ENCODE measurements at places on chromosomes 13 and 19. TPM values are rescaled to one million over a fixed set of nuclear protein-coding genes. Genes with fewer than 3 reads are reported as not detected.

The KCNN4 gene
- total RNA-seq: 71.7 TPM

The SIGLEC5 gene
- total RNA-seq: not detected

The CD33 gene
- 23.7 TPM for total RNA-seq

The MADCAM1 gene
- 0.81 TPM for total RNA-seq

The LILRB2 gene
- total RNA-seq: not detected

The ATP4B gene
- not detected for total RNA-seq

The SPATA13 gene
- total RNA-seq: 55.4 TPM

The WDR87 gene
- total RNA-seq: not detected

DNA sequence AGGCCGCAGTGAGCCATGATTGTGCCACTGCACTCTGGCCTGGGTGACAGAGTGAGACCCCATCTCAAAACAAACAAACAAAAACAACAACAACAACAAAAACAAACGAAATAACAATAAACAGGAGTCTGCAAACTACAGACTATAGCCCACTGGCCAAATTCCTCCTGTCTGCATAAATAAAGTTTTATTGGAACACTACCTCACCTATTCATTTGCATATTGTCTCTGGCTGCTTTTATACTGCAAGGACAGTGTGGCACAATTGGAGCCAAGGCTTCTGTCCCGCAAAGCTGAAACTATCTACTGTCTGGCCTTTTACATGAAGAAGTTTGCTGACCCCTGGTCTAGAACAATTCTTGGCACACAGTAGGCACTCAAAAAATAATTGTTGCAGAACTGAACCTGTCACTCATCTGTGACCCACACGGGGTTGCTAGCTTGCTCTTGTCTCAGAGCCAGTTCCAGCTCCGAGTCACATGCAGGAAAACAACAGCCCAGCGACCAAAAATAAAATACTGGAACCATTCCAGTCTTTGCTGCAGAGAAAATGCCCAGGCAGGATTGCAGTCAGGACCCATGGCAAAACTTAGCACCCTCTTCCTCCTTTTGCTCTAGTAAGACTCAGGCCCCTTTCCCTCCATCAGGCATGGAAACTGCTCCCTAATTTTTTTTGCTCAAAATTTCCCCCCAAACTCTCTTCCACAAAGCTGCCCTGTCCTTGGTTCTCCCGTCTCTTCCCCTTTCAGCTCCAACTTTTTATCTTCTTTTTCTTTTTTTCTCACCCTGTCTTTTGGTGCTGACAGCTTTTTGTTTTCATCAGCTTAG is 4.8 kb upstream of the MYH14 start:
- H3K36me3 ChIP-seq: no peaks in the 10 kb centered on the region
- H3K4me3 ChIP-seq: no peak overlapping the region
- DNase-seq: no peak
- peaks cover 12% of the 10 kb centered on the region for H3K27me3 ChIP-seq

DNA sequence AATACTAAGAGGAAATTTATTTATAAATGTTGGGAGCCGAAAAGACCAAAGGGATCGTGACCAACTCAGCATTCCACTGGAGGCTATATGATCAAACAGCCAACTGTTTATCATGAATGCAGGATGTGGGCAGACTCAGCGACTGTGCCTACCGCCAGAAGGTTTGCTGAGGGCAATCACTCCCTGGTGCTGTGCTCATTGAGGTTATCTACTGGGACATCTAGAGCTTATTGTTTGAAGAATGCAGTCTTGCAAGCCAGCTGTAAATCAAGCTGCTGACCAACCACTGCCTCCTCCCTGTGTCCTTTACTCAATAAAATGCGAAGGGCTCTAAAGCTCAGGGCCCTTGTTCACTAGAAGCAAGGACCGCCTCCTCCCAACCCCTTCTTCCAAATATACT is 8.5 kb upstream of the XPO4 start:
- H3K4me3 ChIP-seq: no peak overlapping the region
- peaks cover 20% of the 10 kb centered on the region for H3K27me3 ChIP-seq

DNA sequence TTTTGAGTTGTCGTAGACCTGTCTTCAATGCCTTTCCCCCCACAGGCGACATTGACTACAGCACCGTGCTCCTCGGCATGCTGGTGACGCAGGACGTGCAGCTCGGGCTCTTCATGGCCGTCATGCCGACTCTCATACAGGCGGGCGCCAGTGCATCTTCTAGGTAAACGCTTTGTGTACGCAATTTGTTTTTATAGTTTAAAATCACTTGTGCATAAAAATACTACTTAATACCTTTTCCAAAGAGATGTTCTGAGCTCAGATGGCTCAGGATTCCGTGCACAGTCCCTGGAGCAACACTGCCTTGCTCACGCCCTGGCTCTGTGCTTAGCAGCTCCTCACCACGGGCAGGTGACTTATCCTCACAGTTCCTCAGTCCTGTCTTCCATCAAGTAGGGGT is 30.1 kb upstream of the DCUN1D2 start:
- H3K36me3 ChIP-seq: peaks cover 25% of the 10 kb centered on the region
- H3K27me3 ChIP-seq: no peaks in the 10 kb centered on the region
- DNase-seq: no peak
- H3K4me1 ChIP-seq: no peaks in the 10 kb centered on the region

DNA sequence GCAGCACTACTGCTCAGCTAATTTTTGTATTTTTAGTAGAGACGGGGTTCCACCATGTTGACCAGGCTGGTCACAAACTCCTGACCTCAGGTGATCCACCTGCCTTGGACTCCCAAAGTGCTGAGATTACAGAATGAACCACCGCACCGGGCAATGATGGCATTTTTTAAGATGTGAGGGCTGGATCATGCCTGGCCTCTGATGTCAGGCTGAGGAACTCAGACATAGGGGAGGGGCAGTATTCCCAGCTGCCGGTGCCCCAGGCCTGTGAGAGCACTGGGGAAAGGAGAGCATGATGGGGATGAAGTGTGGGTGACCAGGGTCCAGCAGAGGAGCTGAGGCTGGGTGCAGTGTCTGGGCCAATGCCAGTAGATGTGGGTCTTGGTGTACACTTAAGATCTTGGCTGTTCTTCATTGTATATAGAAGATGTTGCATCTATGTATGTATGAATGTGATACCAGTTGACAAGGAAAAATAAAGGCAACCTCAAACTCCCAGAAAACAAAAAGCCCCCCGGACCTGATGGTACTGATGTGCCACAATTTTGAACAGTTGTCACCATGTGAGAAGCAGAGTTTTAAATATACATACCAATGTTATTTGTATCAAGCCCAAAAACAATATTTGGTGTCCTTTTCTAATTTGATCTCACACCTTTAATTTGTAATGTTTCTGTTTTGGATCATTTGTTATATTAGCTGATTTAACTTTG is 3.4 kb upstream of the PLVAP start:
- no peak overlapping the region for H3K4me3 ChIP-seq
- H3K27me3 ChIP-seq: peaks cover 14% of the 10 kb centered on the region

- no peak overlapping the region for H3K27ac ChIP-seq
- H3K4me1 ChIP-seq: peaks cover 14% of the 10 kb centered on the region
- H3K4me3 ChIP-seq: no peak overlapping the region
- H3K36me3 ChIP-seq: no peaks in the 10 kb centered on the region
- no peak for DNase-seq
- H3K27me3 ChIP-seq: no peaks in the 10 kb centered on the region
Measured at GRCh38 chr19:33472691-33473652, 48.6 kb downstream of the PEPD start.

DNA sequence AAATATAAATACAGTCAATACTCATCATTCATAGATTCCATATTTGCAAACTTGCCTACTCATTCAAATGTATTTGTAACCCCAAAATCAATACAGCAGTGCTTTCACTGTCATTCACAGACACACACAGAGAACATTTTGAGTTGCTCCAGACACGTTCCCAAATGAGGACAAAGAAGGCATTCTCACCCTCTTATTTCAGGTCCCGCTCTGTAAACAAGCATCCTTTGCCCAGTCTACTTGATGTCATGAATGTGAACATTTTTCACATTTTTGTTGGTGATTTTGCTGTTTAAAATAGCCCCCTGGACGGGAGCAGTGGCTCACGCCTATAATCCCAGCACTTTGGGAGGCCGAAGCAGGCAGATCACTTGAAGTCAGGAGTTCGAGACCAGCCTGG is 15.5 kb downstream of the C19orf47 start:
- DNase-seq: no peak
- no peak overlapping the region for H3K4me3 ChIP-seq
- H3K27me3 ChIP-seq: no peaks in the 10 kb centered on the region
- H3K4me1 ChIP-seq: no peaks in the 10 kb centered on the region

DNA sequence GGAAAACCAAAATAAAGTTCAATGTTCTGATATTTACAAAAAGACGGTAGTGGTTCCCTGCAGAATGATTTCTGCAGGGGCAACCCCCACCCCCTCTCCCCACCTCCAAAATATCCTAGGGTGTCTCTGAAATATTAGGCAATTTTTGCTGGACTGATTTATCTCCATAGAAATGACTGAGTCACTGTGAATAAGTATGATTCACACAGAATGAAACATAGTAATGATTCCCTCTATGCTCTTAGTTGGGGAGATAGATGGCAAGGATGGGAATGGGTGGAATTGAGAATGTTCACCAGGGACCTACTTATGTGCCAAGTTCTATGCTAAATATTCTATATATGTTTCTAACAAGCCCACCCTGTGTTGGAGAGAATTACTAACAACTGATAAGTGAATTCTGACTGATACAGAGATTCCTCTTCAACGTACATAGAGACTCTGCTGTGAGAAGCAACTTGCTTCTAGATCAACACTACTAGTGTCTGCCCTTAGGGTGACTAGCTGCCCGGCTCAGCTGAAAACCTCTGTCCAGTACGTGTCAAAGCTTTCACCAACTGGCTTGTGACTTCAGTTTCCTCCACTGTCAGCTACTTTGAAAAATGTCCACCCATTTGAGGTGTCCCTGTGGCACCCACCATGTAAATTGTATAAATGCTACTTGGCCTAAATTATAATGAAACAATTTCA is 38.4 kb upstream of the RAP2A start:
- no peak overlapping the region for H3K4me3 ChIP-seq
- no peaks in the 10 kb centered on the region for H3K4me1 ChIP-seq
- no peak overlapping the region for H3K27ac ChIP-seq
- H3K36me3 ChIP-seq: no peaks in the 10 kb centered on the region

DNA sequence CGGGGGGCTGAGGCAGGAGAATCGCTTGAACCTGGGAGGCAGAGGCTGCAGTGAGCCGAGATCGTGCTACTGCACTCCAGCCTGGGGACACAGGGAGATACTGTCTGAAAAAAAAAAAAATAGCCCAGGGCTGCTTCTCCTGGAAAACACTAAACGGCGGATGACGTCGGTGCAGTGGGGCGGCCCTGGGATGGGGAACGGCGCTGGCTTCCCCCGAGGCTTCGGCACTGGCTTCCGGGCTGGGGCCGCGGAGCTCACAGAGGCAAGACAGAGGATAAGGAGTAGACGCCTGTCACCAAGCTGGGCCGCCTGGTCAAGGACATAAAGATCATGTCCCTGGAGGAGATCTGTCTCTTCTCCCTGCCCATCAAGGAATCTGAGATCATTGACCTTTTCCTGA is 5.0 kb downstream of the PRSS57 start:
- no peak overlapping the region for H3K27ac ChIP-seq
- no peaks in the 10 kb centered on the region for H3K36me3 ChIP-seq
- H3K4me3 ChIP-seq: no peak overlapping the region
- no peak for DNase-seq

DNA sequence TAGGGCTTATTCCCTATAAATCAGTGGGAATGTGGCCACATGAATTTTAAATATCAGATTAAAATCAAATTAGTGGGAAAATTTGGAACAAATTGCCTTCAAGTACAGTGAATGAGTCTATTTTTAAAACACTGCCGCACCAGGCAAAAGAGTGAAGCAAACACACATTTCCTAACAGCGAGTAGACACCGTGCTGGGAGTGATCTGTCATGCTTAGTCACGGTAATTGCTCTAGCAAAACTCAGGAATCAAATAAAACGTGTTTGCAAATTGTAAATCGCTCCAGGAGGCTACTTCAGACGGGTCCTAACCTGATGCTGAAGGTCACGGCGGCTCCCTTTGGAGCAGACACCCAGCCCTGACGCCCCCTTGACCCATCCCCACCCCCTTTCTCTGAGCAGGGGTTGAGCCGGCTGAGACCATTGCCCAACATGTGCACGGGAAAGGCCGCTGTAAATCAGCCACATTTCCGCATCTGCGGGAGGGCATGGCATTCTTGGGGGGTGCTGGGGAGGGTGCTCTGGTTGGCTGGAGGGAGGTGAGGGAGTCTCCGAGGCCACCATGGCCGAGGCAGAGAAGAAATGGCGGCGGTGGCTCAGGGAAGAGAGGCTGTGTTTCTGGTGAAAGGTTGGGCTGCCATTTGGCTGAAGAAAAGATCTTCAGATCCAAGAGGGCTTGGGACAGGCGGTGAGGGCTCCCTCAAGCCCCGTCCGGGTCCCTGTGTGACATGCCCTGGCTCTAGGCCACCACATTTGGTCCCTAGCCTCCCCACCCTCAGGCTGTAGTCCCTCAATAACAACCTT is 8.9 kb downstream of the CEBPA start:
- H3K36me3 ChIP-seq: peaks cover 3% of the 10 kb centered on the region
- peaks cover 14% of the 10 kb centered on the region for H3K27me3 ChIP-seq
- no peaks in the 10 kb centered on the region for H3K4me1 ChIP-seq
- no peak overlapping the region for H3K4me3 ChIP-seq

DNA sequence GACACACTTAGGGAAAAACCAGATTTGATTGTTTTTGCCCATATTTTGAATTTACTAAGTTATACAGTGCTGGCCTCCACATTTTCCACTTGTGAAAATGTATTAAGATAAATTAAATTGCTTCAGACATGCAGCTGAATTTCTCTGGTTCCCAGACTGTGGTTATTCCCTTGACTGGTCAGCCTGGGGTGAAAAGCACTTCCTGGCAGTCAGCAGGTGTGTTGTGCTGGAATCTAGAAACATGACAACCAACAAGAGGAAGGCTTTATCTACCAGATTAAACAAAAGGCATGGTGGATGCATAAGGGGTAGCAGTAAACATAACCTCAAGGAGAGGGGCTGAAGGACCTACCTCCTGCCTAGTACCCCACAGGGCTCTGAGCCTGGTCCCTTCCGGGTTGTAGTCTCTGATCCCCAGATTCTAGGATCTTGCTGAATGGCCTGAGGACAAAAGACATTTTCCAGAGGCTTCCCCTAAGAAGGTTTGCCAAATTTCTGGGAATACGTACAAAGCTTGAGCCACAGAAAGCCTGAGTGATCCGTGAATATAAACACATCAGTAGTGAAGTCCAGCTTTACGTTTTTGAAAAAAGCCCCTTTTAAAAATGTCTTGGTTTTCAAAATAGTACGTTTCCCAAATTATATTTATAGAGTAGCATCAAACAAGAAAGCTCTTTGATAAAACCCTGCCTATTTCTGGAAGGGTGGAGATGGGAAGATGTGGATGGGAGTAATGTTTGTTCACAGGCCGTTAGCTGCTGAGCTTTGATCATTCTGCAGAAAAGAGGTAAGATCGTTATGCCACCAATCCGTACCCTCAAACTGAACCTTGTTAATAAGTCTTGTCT is 133.4 kb downstream of the LACC1 start:
- no peak for DNase-seq
- no peaks in the 10 kb centered on the region for H3K27me3 ChIP-seq
- H3K36me3 ChIP-seq: no peaks in the 10 kb centered on the region
- peaks cover 7% of the 10 kb centered on the region for H3K4me1 ChIP-seq

GRCh38 chr19:40438284-40438683 is 5.9 kb downstream of the SERTAD3 start:
- H3K27ac ChIP-seq: no peak overlapping the region
- DNase-seq: no peak
- H3K36me3 ChIP-seq: peaks cover 20% of the 10 kb centered on the region
- H3K27me3 ChIP-seq: no peaks in the 10 kb centered on the region

Data from activated CD4-positive, alpha-beta memory T cell treated with anti-CD3 and anti-CD28 coated beads, Interleukin-2, amount 10 ng/mL, durations not matched to agents 7 days and 5 days (primary cell).